Activated CD8-positive, alpha-beta T cell treated with anti-CD3 and anti-CD28 coated beads for 36 hours (primary cell): ENCODE measurements at places on chromosomes 5 and 9. TPM values are rescaled to one million over a fixed set of nuclear protein-coding genes. Genes with fewer than 3 reads are reported as not detected.

DNA sequence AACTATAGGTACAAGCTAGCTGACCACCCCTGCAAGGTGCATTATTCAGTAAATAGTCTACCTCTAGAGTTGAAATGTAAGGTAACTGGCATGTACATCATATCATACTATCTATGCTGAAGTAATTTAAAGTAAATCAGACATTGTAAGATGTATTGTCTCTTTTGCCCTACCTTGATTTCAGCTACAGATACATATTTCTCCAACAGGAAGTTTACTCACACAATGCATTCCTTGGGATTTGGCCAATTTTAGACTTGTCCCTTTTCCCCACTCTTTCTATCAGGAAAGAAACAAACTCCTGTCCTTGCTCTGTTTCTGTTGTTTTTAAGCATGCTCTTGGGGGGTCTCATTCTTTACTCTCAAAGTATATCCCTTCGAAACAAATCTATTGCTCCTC is 58.5 kb upstream of the TSLP start:
- H3K27me3 ChIP-seq: peaks cover 21% of the 10 kb centered on the region
- no peaks in the 10 kb centered on the region for H3K36me3 ChIP-seq
- H3K4me1 ChIP-seq: no peaks in the 10 kb centered on the region
- H3K4me3 ChIP-seq: no peak overlapping the region
- no peak for DNase-seq
- no peak overlapping the region for H3K27ac ChIP-seq

DNA sequence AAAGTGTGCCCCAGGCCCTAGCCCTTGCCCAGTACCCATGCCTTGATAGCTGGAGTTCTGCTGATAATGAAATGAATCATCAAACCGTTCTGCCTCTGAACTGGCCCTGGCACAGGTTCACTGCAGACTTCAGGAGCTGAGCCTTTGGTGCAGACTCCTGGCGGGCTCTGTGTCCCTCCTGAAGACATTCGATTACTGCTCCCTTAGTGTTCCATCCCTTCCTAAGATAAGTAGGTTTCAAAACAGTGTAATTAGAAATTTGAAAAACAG is 97.2 kb downstream of the MVB12B start:
- no peak for DNase-seq
- no peak overlapping the region for H3K27ac ChIP-seq
- peaks cover 11% of the 10 kb centered on the region for H3K4me1 ChIP-seq
- H3K27me3 ChIP-seq: no peaks in the 10 kb centered on the region
- H3K36me3 ChIP-seq: no peaks in the 10 kb centered on the region

The ACTL7B gene
- total RNA-seq: not detected

The HRCT1 gene
- not detected for total RNA-seq

The BHMT2 gene
- total RNA-seq: not detected
